ENCODE measurements at places on chromosomes 3 and 15.

DNA sequence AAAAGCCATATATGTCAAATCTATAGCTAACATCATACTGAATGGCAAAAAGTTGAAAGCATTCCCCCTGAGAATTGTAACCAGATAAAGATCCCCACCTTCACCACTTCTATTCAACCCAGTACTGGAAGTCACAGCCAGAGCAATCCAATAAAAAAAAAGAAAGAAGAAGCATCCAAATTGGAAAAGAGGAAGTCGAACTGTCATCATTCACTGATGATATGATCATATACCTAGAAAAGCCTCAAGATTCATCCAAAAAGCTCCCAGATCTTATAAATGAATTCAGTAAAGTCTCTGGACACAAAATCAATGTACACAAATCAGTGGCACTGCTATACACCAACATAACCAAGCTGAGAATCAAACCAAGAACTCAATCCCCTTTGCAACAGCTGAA lies 97.4 kb downstream of the CBLB start:
- DNase-seq, result no peak

DNA sequence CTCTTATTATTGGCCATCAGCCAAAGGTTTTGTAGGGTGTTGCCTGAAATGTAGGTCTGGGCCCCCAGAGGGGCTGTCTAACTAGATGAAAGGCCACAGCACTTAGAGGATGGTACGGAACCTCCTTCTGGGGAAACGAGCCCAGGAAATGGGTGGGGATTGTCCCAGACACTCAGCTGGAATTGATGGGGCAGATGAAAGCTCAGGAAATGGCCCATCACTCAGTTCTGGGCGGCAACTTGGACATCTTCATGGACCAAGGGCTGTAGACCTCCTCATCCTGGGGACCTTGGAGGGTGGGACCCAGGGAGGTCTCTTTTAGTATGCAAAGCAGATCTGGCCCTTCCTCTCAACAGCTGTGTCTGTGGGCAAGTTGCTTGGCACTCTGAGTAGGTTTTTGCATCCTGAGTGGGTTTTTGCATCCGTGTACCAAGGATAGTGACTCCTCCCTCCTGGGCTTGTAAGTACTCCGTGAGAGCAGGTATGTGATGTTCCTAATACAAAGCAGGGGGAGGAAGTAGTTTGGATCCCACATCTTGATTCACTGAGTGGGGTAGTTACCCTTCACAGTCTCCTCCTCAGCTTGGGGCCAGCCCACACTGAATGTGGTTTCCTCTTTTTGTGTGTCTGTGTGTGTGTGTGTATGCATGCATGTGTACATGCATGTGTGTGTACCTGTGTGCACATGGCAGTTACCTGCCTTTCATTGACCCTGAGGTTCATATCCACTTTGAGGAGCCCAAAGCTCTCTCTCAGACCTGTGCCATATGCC lies 292.0 kb downstream of the RPLP1 start:
- DNase-seq, result no peak

DNA sequence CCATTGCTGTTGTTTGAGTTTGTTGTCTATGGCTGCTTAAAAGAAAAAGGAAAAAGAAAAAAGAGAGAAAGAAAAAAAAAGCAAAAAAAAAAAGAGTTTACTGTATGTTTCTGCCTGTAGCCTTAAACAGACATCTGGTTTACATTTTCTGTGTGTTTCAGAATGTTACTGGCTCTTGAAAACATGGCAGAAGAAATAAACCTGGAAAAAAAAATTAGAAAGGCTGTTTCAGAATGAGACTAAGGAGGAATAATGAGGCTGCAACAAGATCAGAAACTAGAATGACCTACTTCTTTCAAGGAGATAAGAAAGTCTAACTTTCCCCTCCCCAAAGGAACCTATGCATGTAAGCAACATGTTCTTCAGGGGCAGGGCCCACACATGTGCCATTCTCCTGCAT lies 292.1 kb downstream of the DIPK2A start:
- DNase-seq, result no peak

DNA sequence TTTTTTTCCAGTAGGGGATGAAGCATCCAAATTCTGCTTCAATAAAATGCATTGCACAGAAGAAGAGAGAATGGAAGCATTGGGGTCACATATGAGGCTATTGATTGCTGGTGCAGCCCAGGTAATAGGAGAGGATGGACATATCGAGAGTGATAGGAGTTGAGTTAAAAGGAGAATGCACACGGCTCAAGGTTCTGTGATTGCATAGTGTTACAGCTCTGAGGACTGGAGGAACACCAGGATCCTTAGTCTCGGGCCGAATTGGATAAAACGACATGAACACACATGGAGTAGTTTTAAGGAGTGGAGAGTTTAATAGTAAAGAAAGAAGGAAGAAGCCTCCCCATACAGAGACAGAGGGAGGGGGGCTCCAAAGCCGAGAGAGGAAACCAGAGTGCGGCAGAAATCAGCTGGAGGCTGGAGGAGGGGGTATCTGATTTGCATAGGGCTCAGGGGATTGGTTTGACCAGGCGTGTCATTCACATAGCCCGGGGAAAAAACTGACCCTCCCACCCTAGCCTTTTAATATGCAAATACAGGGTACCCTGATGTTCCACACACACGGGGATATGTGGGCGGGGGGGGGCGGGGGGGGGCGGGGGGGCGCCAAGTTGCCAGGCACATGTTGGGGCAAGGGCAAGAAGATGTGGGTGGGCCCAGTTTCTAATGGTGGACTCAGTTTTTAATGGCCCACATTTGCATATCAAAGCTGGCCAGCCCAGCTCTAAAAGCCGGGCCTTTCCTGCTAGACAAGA lies 156.9 kb downstream of the AGBL1 start:
- no peak for DNase-seq

DNA sequence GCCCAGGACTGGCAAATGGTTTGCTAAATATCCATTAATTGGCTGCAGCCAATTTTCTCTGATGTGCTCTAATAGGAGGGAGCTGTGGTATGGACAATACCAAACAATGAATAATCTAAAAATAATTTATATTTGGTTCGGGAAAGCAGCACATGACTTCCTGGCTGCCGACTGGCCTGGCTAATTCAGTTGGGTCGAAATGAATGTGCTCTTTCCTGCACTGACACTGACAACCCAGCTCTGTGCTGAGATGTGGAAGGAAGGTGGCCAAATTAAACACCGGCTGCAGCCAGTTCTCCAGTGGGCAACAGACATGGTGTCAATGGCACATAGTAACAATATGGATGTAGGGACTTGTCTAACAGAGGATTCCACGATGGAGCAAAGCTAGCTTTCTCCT lies 21.1 kb upstream of the COLQ start:
- DNase-seq, result no peak

DNA sequence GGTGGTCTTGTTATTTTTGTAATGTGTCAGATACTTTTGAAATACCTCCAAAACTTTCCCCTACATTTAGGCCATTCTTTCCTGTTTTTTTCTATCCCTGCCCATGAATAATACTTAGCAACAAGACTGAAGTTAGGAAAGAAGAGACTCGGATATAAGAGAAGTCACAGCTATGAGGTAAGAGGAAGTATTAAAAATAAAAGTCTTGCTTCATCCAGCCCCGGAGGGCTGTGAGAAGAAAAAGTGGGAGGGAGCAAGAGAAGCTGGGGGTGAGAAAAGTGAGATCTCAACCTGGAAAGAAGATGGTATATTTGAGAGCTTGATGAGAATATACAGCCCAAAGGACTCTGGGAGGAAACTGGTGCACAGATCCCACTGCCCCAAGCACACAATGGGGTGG lies 213.5 kb upstream of the CDIN1 start:
- DNase-seq, result no peak
